NCI-H1092 treated with DMSO at 0.1 percent for 48 hours (cell line): ENCODE measurements at places on chromosomes 2 and 18.

DNA sequence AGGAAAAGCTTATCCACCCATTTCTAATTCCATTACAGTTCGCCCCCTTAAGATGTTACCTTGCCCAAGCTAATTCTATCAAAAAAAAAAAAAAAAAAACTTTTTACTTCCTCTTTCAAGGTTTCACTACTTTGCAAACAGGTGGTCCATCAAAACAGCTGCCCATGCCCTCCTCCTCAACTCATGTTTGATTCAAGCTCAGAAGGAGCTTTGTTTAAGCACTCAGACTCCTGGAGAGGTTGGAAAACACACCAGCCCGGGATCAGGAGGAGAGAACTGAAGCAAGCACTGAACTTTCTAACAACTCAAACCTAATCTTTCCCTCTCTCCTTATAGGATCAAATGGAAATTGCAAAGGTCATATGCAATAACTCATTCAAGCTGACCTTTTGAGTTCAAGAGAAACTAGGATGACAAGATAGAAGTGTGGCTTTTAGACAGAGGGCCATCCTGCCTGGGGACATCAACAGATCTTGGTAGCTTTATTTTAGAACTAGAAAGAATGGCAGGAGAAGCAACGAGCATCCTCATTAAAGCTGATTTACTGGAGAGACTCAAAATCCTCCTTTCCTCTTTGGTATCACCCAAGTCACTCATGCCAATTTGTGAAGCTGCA, 28.3 kb upstream of the FZD7 start:
- no peak for DNase-seq

- no peak for DNase-seq
Measured at GRCh38 chr2:171390941-171391516, 42.8 kb downstream of the METTL8 start.

- no peak for DNase-seq
Measured at GRCh38 chr2:10750610-10751009, 29.2 kb downstream of the ATP6V1C2 start.

- no peak for DNase-seq
Measured at GRCh38 chr18:54881229-54881768, 53.0 kb downstream of the RAB27B start.

- DNase-seq = peak; percentile 27
Measured at GRCh38 chr2:48452108-48452507, 77.8 kb upstream of the STON1 start.

- peak; percentile 8 for DNase-seq
Measured at GRCh38 chr18:48997985-48998831, 47.4 kb upstream of the SMAD7 start.

DNA sequence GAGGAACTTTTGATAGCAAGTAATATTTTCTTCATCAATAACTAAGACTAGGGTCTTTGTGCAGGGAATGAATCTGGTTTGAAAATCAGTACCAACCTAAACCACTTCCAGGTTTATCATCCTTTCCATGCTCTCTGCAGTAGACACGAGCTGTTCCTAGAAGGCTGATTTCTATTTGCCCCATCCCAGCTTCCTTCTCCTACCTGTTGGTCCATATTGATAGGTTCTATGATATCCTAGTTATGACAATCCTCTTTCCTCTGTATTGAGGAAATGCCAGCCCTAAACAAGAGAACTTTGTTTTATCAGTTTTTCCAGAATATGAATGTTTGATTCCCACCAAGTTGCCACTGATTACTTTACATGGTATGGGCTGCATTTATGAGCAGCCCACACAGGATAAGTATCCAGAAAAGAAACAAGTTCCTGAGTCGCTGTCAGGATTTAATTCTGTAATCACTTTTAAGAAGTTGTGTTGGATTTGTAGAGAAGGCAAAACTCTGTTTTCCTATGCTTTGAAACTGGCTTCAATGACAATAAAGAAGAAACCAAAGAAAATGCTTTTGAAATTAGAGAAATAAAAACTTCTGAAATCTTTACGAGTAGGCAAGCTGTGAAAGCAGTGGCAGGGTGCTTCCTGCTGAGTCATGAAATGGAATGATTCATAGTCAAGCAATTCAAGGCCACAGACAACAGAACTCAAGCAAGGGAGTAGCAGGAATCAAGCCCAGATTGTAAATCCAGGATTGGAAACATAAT, 37.3 kb upstream of the TANK start:
- no peak for DNase-seq

DNA sequence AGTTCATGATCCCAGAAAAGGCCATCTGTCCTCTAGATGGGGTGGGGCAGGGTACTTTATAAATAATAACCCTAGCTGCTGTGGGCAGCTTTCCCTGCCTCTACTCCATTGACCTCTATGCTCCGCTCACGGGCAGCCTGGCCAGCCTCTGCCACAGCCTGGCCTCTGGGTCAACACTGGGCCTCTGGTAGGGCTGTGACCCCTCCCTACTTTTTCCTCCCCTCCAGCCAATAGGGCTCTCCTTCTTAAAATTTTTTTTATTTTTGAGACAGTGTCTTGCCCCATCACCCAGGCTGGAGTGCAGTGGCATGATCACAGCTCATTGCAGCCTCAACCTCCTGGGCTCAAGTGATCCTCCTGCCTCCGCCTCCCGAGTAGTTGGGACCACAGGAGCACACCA, 4.1 kb upstream of the GAREM2 start:
- DNase-seq = no peak

DNA sequence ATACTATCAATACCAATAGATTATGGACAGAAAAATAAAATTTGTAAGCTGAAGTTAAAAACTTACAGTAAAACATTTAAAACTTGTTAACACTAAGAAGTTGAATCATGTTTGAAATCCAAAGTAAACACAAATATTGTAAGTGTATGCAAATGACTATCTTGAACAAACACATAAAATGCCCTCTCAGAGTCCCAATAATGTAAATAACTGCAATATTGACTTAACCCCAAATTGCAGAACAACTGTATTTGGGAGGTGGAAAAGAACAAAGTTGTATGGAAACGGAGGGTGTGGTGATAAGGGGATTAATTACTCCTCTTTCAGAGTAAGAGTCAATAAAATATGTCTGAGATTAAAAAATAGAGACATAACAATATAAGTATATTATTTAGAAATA, 140.0 kb upstream of the NOL4 start:
- DNase-seq = no peak
